Glutamatergic neuron (in vitro differentiated cells): ENCODE measurements at places on chromosomes 2 and 18.

GRCh38 chr18:56913941-56914340 lies 232.9 kb upstream of the BOD1L2 start:
- H3K4me3 ChIP-seq, result no peak overlapping the region
- no peak for DNase-seq
- no peaks in the 10 kb centered on the region for H3K36me3 ChIP-seq
- H3K27me3 ChIP-seq, result peaks cover 2% of the 10 kb centered on the region

GRCh38 chr2:143160732-143161707 lies 31.8 kb downstream of the ARHGAP15 start:
- no peaks in the 10 kb centered on the region for H3K27me3 ChIP-seq
- peaks cover 5% of the 10 kb centered on the region for H3K4me1 ChIP-seq
- DNase-seq, result no peak
- H3K36me3 ChIP-seq, result no peaks in the 10 kb centered on the region
- no peak overlapping the region for H3K27ac ChIP-seq

GRCh38 chr2:5391362-5391761 lies 300.8 kb upstream of the SOX11 start:
- H3K4me1 ChIP-seq, result peaks cover 12% of the 10 kb centered on the region
- DNase-seq, result no peak
- H3K4me3 ChIP-seq, result no peak overlapping the region
- no peak overlapping the region for H3K27ac ChIP-seq
- no peaks in the 10 kb centered on the region for H3K27me3 ChIP-seq

DNA sequence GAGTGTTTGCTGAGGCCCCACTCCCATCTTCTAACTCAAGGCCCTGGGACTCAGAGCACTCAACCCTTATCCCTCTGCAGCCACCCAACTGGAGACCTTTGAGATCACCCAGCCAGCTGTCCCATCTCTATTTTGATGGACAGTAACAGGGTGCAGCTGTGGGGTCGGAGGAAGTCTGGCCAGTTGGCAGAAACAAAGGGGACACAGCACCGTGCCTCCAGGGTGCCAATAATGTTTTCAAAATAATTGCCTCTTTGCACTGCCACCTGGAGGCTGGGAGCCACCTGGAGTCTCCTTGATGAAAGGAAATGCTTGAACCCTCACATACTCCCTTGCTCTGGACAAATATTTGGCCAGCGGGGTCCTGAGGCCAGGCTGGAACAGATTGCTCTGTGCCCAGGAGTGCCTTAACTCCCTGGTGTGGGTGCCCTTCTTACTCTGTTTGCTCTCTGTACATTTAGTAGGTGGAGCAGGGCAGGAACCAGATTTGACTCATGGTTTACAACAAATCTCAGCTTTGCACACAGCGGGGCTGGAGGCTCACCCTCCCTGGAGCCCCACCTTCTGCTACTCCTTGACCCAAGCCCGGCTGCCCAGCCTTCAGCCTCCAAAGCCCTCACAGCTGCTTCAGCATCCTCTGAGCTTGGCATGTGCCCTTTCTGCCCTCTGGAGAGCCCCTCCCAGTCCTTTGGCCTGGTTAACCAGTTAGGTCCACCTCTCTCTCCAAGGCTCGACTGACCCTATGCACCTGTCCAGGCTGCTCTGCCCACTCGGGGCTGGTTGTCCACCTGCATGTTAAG lies 17.2 kb downstream of the MAL start:
- no peak overlapping the region for H3K4me3 ChIP-seq
- peaks cover 2% of the 10 kb centered on the region for H3K4me1 ChIP-seq
- H3K27me3 ChIP-seq, result peaks cover 13% of the 10 kb centered on the region
- peaks cover 15% of the 10 kb centered on the region for H3K36me3 ChIP-seq

DNA sequence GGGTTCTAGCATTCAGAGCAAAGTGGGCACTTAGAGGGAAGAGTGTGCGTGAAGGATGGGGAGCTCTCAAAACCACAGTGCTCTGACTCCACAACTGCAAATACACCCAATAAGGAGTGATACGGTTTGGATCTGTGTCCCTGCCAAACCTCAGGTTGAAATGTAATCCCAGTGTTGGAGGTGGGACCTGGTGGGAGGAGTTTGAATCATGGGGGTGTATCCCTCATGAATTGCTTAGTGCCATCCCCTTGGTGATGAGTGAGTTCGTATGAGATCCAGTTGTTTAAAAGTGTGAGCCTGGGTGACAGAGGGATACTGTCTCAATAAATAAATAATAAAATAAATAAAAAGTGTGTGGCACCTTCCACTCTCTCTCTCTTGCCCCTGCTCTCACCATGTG lies 50.3 kb upstream of the CCDC85A start:
- no peaks in the 10 kb centered on the region for H3K36me3 ChIP-seq
- DNase-seq, result no peak
- H3K27me3 ChIP-seq, result no peaks in the 10 kb centered on the region
- no peak overlapping the region for H3K27ac ChIP-seq

- H3K36me3 ChIP-seq, result no peaks in the 10 kb centered on the region
- H3K27me3 ChIP-seq, result no peaks in the 10 kb centered on the region
- peaks cover 4% of the 10 kb centered on the region for H3K4me1 ChIP-seq
- no peak overlapping the region for H3K27ac ChIP-seq
Measured at GRCh38 chr2:58702302-58702885, 461.3 kb upstream of the FANCL start.

GRCh38 chr2:99832926-99833325 lies 309.5 kb downstream of the AFF3 start:
- H3K27me3 ChIP-seq, result peaks cover 5% of the 10 kb centered on the region
- no peak for DNase-seq
- H3K4me3 ChIP-seq, result no peak overlapping the region
- H3K36me3 ChIP-seq, result peaks cover 16% of the 10 kb centered on the region
- H3K27ac ChIP-seq, result no peak overlapping the region
- H3K4me1 ChIP-seq, result peaks cover 8% of the 10 kb centered on the region

DNA sequence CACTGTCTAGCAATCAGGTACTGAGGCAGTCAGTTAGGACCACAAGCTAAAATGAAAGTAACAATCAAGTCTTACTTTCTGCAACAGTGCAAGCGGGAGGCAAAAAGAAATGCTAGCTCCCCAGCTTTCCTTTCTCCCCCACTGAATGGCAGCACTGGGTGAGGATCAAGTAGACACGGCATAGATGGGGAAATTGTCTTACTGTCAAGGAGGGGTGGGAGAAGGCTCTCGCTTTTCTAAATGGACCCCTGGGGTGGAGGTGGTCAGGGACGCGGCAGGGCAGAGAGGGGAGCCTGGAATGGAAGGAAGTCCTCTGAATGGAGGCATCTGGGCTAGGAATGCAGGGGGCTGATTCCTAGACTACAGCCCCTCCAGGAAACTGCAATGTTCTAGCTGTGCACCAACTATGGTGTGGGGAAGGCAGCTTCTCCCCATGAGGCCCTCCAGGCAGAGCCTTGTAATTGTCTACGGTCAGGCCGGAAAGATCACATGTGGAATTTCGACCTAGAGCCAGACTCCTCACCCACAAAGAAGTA lies 24.3 kb downstream of the METTL8 start:
- H3K4me3 ChIP-seq, result no peak overlapping the region
- no peaks in the 10 kb centered on the region for H3K4me1 ChIP-seq
- no peak overlapping the region for H3K27ac ChIP-seq
- H3K27me3 ChIP-seq, result no peaks in the 10 kb centered on the region
- no peaks in the 10 kb centered on the region for H3K36me3 ChIP-seq
- DNase-seq, result no peak

- H3K36me3 ChIP-seq, result no peaks in the 10 kb centered on the region
- peaks cover 26% of the 10 kb centered on the region for H3K4me1 ChIP-seq
- peak; percentile 97 for DNase-seq
- peak within 1 kb of the TSS; percentile 90 for H3K27ac ChIP-seq
- H3K27me3 ChIP-seq, result peaks cover 6% of the 10 kb centered on the region
- peak within 1 kb of the TSS; percentile 100 for H3K4me3 ChIP-seq
Measured at GRCh38 chr2:109613922-109614714, at the start of the genes SEPTIN10 and SOWAHC. SEPTIN10 (minus strand) TSS chr2:109613966; CDS start chr2:109613827, 139 bp downstream. SOWAHC (plus strand) TSS chr2:109614364; CDS start chr2:109614490, 126 bp downstream.
